Kasumi-1 (cell line): ENCODE measurements at places on chromosomes 1 and 21.

DNA sequence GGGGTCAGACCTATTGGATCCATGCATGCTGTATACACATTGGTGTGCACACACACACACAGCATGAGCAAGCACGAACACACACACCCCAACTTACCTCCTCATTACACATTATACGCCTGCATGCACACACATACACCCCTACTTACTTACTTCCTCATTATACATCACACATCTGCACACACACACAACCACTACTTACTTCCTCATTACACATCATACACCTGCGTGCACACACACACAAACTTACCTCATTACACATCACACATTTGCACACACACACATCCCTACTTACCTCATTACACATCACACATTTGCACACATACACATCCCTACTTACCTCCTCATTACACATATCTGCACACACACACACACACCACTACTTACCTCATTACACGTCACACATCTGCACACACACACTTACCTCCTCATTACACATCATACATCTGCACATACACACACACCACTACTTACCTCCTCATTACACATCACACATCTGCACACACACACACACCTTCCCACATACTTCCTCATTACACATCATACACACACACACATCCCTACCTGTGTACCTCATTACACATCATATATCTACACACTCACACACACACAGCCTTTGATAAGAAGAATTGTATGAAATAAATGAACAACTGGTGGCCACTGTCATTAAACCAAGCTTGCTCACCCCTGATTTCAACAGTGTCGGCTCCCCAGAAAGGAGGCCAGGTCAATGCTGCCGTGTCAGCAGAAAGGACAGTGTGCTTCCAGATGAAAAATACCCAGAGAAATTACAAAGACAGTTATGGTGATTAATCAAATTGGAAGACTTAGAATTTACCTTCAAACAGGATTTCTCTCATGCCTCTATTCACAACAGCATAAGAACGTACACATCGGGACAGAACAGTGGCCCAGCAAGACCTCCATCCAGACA lies 117.8 kb downstream of the SETD4 start:
- DNase-seq = peak; percentile 17

DNA sequence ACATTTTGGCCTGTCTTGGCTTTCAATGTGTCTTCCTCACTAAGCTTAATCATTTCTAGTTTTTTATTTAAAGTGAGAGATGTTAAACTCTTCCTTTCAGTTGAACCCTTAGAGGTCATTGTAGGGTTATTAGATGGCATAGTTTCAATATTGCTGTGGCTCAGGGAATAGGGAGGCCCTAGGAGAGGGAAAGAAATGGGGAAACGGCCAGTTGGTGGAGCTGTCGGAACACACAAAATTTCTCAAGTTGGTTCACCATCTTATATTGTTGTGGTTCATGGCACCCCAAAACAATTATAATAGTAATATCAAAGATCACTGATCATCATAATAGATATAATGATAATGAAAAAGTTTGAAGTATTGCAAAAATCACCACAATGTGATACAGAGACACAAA lies 31.4 kb upstream of the KAZN start:
- DNase-seq = no peak

DNA sequence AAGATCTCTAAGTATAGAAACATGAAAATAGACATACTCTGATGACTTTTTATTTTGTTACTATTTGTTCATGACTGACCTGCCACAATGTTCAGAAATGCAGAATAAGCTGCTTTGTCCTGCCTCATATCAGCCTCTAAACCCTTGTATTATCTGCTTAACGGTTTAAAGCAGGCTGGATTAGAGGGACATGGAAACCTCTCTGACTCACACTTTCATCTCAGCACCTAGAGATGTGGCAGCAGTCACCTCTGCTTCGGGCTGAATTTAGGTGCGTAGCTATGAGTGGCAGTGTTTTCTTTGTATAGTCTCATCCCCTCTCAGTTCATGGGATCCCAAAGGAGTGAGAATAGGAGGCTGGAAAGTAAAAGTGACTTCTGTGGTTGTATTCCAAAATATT lies 255.4 kb downstream of the RGS7 start:
- DNase-seq = no peak

DNA sequence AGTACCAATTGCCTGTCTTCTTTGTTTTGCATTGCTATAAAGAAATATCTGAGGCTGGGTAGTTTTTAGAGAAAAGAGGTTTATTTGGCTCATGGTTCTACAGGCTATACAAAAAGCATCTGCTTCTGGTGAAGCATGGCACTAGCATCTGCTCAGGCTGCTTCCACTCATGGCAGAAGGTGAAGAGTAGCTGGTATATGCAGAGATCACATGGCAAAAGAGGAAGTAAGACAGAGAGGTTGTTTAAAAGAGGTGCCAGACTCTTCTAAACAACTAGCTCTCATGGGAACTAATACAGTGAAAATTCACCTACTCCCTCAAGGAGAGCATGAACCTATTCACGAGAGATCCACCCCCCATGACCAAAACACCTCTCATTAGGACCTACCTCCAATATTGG lies 56.7 kb upstream of the GUCA2B start:
- DNase-seq = peak; percentile 56

GRCh38 chr1:10586125-10586524 lies 111.4 kb downstream of the PEX14 start:
- no peak for DNase-seq

GRCh38 chr1:12600880-12601633 lies 17.0 kb downstream of the DHRS3 start:
- DNase-seq = peak; percentile 68
